ENCODE measurements at places on chromosomes 3 and 15. TPM values are rescaled to one million over a fixed set of nuclear protein-coding genes. Genes with fewer than 3 reads are reported as not detected.

The TOPBP1 gene
- 44.7 TPM for total RNA-seq

DNA sequence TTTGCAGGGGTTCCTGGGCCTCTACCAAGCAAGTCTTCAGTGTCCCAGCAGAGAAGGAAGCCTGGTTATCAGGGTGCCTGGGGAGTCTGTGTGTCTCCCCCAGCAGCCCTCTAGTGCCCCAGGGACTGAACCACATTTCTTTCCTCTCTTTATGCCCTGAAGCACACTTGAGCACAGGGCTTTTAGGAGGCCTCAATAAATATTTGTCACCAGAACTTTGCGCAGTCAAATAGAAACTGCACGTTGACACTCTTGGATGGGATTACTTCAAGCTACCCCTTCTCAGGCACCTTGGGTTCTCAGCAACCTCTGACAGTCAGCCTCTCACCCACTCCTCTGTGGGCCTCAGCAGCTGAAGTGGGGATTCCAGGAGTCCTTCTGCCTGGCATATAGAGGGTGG is 226.6 kb upstream of the HES1 start:
- no peaks in the 10 kb centered on the region for H3K36me3 ChIP-seq
- no peak overlapping the region for H3K27ac ChIP-seq
- H3K4me3 ChIP-seq: no peak overlapping the region
- H3K4me1 ChIP-seq: peaks cover 26% of the 10 kb centered on the region

- H3K4me3 ChIP-seq: peak overlapping the region; percentile 84
- DNase-seq: no peak
- H3K27ac ChIP-seq: no peak overlapping the region
- H3K36me3 ChIP-seq: peaks cover 36% of the 10 kb centered on the region
- H3K27me3 ChIP-seq: peaks cover 7% of the 10 kb centered on the region
- H3K4me1 ChIP-seq: peaks cover 26% of the 10 kb centered on the region
Measured at GRCh38 chr15:79311901-79312553, 1.1 kb downstream of the TMED3 start.

The ALPK3 gene
- 0.22 TPM for total RNA-seq

DNA sequence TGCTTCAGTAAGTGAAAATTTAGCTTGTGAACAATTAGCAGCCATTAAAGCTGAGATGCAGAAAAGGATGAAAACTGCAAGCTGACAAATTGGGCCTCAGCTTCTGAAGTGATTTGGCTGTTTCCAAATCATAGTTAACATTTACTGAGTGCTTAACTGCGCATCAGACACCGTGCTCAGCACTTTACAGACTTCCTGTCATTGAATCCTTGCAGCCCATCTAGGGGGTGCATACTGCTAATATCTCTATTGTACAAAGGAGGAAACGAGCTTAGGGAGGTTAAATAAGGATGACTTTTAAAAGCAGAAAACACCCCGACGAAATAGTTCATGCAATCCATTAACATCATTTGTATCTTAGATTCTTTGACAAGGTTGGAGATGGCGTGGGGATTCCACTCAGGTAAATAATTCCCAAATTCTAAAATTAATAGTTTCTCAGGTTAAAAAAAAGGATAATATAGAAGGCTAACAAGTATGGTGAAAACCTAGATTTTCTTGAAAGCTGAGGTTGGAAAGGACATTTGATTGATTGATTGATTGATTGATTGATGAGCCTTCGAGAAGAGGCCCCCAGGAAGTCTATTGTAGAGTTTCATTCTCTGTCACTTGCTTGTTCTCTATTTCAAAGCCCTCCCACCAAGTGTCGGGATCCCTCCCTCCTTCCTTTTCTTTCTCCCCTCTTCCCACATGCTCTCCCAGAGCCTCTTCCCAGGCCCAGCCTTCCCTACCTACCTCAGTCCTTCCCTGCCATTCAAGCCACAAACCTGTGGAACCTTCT is 23.5 kb upstream of the EPHB3 start:
- H3K4me3 ChIP-seq: no peak overlapping the region
- no peaks in the 10 kb centered on the region for H3K4me1 ChIP-seq
- H3K36me3 ChIP-seq: no peaks in the 10 kb centered on the region
- peaks cover under 1% of the 10 kb centered on the region for H3K27me3 ChIP-seq
- no peak overlapping the region for H3K27ac ChIP-seq
- no peak for DNase-seq

DNA sequence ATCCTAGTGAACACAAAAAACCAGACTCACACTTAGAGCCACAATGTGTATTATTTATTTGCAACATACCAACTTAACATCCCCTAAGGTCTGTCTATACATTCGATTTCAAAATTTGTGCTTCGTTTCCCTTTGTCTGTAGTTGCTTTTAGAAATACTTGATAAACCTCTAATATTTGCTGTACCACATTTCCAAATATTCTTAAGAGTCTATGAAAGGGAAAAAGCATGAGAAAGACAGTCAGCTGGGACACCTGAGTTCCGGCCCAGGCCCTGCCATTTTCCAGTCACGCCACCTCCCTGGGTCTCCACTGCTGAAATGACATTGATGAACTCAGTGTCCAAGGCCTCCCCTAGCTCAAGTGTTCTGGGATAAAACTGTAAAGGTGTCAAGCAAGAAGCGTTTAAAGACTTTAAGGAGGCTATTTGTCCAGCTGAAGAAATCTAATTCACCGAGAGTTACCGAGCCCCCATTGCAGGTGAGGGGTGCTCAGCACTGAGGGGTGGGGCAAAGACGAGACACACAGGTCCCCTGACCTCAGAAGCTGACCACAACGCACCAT is 26.6 kb downstream of the LRRC2 start:
- DNase-seq: no peak
- peak overlapping the region; percentile 81 for H3K4me3 ChIP-seq
- no peaks in the 10 kb centered on the region for H3K27me3 ChIP-seq
- H3K27ac ChIP-seq: peak overlapping the region; percentile 82
- no peaks in the 10 kb centered on the region for H3K36me3 ChIP-seq
- peaks cover 27% of the 10 kb centered on the region for H3K4me1 ChIP-seq

The IL17RB gene
- 2.5 TPM for total RNA-seq

DNA sequence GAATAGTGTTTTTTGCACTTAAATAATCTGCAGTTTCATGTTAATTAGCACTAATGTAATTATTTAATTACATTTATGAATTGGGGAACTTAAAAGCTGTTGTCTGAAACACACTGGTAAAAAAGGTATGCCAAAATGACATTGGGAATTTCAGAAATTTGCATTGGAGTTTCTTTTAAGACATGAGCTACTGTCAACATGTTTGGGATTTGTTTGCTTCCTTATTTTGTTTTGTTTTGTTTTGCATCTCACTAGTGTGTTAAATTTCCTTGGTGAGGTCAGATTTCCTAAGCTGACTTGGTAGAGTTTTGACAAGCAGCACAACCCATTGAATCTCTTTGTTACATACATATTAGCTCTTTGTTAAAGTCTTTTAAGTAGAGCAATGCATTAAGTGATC is 119.4 kb downstream of the IQCH start:
- H3K27ac ChIP-seq: no peak overlapping the region
- no peaks in the 10 kb centered on the region for H3K27me3 ChIP-seq
- H3K36me3 ChIP-seq: no peaks in the 10 kb centered on the region

DNA sequence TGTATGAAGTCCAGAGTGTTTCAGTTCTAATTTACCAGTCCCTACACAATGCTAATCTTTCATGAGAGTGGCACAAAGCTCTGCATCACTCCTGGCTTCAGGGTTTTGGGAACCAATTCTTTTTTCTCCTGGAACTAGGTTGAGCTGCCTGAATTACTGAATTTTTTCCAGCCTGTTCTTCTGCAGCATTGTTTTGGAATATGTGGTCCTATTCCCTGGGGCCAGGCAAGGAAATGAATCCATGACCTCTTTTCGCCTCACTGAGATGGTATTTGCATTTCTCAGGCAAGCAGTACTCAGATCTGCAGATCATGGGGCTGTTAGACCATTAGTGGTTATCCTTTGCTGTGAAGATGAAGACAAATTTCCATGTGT is 25.6 kb upstream of the GPR171 start:
- no peak overlapping the region for H3K27ac ChIP-seq
- DNase-seq: no peak
- H3K4me3 ChIP-seq: no peak overlapping the region
- H3K36me3 ChIP-seq: no peaks in the 10 kb centered on the region
- H3K27me3 ChIP-seq: no peaks in the 10 kb centered on the region

GRCh38 chr3:27688053-27688452 is 34.1 kb downstream of the EOMES start:
- no peaks in the 10 kb centered on the region for H3K36me3 ChIP-seq
- no peak overlapping the region for H3K27ac ChIP-seq
- DNase-seq: no peak
- H3K4me3 ChIP-seq: no peak overlapping the region
- H3K27me3 ChIP-seq: peaks cover 2% of the 10 kb centered on the region

DNA sequence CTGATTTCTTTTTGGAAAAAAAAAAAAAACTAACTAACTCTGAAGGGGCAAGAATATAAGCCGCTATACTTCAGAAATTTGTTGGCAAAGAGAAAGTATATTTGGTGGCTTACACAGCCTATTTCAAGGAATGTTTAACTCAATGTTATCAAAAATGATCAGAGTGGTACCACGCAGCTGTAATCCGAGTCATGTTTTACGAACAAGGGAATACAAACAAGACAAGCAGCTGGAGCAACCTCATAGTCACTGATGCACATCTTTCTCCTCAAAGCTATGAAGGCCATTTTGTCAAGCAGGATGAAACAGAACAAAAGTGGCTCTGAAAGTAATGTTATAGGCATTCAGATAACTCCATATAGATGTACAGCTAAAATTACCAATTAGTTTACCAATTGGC is 81.2 kb downstream of the SCAPER start:
- H3K4me1 ChIP-seq: no peaks in the 10 kb centered on the region
- no peak overlapping the region for H3K27ac ChIP-seq
- H3K36me3 ChIP-seq: no peaks in the 10 kb centered on the region
- H3K27me3 ChIP-seq: no peaks in the 10 kb centered on the region
- no peak overlapping the region for H3K4me3 ChIP-seq
- no peak for DNase-seq

The NR1I2 gene
- total RNA-seq: 0.20 TPM

GRCh38 chr15:63231706-63232105 is 42.3 kb downstream of the RAB8B start:
- H3K27me3 ChIP-seq: no peaks in the 10 kb centered on the region
- peaks cover 13% of the 10 kb centered on the region for H3K36me3 ChIP-seq
- peaks cover 39% of the 10 kb centered on the region for H3K4me1 ChIP-seq
- H3K27ac ChIP-seq: peak overlapping the region; percentile 76

DNA sequence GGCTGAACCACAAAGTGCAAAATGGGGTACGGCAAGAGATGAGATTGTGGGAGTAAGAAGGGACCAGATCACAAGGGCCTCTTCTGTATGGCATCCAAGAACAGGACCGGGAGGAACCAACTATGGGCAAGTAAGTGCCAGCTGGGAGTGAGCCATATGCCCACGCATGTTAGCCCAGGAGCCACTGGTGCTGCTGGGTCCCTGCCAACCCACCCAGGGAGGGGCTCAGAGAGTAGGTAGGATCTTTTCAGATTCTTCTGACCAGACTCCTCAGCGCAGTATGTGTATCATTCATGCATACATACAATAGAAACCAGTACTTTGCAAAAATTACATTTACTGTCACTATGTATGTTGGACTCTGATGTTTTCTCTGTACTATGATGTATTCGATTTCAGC is 54.0 kb downstream of the RAB11A start:
- no peak for DNase-seq
- no peaks in the 10 kb centered on the region for H3K4me1 ChIP-seq
- H3K36me3 ChIP-seq: no peaks in the 10 kb centered on the region
- no peaks in the 10 kb centered on the region for H3K27me3 ChIP-seq
- no peak overlapping the region for H3K27ac ChIP-seq
- H3K4me3 ChIP-seq: no peak overlapping the region

DNA sequence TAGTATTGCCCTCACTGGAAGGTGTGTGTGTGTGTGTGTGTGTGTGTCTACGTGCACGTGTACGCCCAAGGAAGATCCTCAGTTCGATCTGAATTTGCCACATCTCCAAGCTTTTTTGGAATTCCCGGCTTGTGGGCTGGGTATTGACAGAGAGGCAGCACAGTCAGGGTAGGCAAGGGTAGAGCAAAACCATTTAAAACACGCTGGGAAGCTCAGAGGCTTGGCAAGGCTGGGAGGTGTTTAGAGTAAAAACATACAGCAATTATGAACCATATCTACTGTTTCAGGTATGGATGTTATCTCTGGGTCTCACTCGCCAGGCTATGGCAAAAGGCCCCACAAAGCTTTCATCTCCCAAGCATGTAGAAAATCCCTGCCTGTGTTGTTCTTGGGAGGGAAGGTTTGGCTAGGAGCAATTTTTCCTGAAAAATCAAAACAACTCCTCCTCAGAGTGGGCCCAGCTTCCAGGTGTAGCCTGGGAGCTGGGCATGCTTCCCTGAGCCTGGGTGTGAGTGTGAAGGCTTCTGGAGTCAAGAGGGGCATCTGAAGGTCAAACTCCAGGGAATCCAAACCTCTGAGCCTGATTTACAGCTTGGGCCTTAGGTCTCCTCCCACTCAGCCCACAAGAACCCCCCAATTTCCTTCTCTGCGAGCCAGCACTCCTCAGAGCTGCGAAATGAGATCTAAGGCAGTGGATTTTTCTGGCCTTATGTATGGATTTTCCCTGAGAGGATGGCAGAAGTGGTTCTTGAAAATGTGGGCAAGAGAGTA is 244.8 kb upstream of the TPRG1 start:
- no peaks in the 10 kb centered on the region for H3K36me3 ChIP-seq
- H3K4me3 ChIP-seq: no peak overlapping the region
- DNase-seq: no peak
- no peak overlapping the region for H3K27ac ChIP-seq
- no peaks in the 10 kb centered on the region for H3K27me3 ChIP-seq

The GPR160 gene
- total RNA-seq: 0.37 TPM

The FANCD2OS gene
- not detected for total RNA-seq

- no peaks in the 10 kb centered on the region for H3K27me3 ChIP-seq
- H3K36me3 ChIP-seq: peaks cover 9% of the 10 kb centered on the region
Measured at GRCh38 chr3:196774191-196774820, 34.6 kb downstream of the PAK2 start.

GRCh38 chr3:184016811-184017671 is 643 bp downstream of the ABCC5 start:
- H3K27me3 ChIP-seq: peaks cover 3% of the 10 kb centered on the region
- peak overlapping the region; percentile 72 for H3K4me3 ChIP-seq
- peak overlapping the region; percentile 33 for H3K27ac ChIP-seq
- no peak for DNase-seq

The SH3GL3 gene
- total RNA-seq: not detected

GRCh38 chr3:197027896-197028727 is 1.5 kb downstream of the MELTF start:
- H3K27me3 ChIP-seq: no peaks in the 10 kb centered on the region
- DNase-seq: no peak
- no peak overlapping the region for H3K27ac ChIP-seq
- H3K36me3 ChIP-seq: no peaks in the 10 kb centered on the region
- no peak overlapping the region for H3K4me3 ChIP-seq

DNA sequence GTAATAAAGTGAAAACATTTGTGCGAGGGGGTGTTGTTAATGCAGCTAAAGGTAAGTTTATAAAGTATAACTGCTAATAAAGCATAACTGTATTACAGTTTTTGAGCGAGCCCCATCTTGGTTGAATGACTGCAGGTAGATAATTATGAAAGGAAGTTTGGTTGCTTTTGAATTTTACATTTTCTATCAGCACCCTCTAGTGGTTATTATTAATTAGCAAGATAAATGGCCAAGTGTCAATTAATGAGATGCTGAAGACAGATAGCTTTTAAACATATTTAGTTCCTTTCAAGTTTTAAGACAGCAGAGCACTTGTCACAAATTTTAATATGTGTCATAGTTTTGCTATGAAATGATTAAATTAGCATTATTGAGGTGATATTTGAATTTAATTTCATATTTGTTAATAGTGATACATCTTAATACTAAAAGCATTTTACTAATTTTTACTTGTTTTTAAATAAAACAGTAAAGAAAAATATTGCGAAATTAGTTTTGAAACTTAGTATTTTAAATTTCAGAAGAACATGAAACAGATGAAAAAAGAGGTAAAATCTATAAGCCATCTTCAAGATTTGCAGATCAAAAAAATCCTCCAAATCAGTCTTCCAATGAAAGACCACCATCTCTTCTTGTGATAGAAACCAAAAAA is 15.1 kb downstream of the U2SURP start:
- DNase-seq: no peak
- peaks cover 82% of the 10 kb centered on the region for H3K36me3 ChIP-seq
- no peak overlapping the region for H3K27ac ChIP-seq
- H3K27me3 ChIP-seq: no peaks in the 10 kb centered on the region

Measured in CD4-positive, CD25-positive, alpha-beta regulatory T cell (primary cell).